Stimulated activated CD4-positive, alpha-beta T cell treated with anti-CD3 and anti-CD28 coated beads, Interleukin-1b, Interleukin-23, amount 100 ng/mL, for 48 hours (primary cell): ENCODE measurements at places on chromosomes 2 and 18.

DNA sequence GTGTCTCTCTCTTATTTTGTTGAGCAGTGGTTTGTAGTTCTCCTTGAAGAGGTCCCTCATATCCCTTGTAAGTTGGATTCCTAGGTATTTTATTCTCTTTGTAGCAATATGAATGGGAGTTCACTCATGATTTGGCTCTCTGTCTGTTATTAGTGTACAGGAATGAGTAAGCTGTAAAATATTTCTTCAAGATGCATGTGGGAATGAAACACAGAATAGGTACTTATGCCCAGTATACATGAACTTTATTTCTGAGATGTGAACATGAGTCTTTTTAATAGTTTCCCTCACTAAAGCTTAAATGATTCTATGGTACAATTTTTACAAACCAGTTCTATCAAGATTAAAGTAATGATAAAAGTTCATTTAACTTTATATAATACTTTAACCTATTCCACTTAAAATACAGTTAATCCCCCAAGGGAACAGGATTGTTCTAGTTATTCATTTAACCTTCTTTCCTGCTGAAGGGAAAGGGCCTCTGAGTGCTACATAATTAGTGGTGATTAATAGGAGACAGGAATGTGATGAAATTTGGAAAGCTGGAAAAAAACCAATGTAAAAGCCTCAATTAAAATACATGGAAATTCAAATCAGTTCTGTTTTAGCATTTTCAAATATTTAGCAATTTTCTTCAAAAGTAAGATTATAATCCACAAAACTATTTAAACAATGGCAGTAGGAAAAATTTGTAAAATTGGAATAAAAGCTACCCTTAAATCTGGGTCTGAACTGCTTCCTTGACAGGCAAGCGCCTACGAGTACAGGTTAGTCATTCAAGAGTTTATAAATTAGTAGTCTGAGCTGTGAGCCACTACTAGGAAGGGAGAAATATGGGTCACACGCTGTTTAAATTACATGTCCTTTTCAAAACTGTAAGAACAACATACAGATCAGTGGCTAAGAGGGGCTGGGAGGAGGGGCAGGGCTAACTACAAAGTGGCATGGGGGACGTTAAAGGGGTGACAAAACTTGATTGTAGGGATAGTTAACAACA, 28.9 kb downstream of the SPIRE1 start:
- DNase-seq, result no peak

DNA sequence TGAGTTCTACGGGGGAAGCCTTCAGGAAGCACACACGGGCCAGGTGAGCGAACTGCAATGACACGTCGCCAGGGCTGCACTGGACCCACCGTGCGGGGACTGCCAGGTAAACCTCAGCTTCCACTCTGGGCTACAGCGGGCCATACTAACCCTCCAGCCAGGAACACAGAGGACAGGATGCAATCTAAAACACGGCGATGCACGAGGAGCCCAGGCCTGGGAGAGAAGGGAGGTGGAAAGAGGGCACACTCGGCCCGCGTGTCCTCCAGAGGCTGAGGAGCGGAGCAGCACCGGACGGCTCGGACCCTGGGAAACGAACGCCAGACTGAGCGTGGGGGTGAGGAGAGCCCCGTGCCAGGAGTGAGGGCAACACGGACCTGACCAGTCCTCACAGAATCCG, 69.3 kb downstream of the HDAC4 start:
- no peak for DNase-seq

GRCh38 chr2:145012806-145013205, 492.9 kb upstream of the ZEB2 start:
- DNase-seq, result no peak

- no peak for DNase-seq
Observed at GRCh38 chr2:230520875-230521155, 104.8 kb downstream of the SP100 start.

DNA sequence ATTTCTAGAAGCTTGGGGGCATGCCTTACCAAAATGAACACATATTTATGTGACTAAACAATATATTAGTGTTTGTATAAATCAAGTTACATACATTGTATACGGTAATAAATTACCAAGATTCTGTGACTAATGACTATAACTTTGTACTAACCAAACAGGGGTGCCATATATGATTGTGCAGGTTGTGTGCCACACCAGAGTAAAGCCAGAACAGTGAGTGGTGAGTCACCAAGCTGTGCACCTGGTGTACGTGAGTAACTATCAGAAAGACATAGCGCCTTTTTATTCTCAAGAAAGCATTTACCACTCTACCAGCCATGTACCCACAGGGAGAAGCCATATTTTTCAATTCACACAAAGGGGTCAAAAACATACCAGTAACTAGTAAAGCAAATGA, 453.2 kb upstream of the PIK3C3 start:
- DNase-seq, result no peak

- peak; percentile 93 for DNase-seq
Observed at GRCh38 chr2:96146153-96146880, 1.1 kb upstream of the DUSP2 start.

- DNase-seq, result peak; percentile 11
Observed at GRCh38 chr2:203534621-203535077, 452 bp downstream of the RAPH1 start.

DNA sequence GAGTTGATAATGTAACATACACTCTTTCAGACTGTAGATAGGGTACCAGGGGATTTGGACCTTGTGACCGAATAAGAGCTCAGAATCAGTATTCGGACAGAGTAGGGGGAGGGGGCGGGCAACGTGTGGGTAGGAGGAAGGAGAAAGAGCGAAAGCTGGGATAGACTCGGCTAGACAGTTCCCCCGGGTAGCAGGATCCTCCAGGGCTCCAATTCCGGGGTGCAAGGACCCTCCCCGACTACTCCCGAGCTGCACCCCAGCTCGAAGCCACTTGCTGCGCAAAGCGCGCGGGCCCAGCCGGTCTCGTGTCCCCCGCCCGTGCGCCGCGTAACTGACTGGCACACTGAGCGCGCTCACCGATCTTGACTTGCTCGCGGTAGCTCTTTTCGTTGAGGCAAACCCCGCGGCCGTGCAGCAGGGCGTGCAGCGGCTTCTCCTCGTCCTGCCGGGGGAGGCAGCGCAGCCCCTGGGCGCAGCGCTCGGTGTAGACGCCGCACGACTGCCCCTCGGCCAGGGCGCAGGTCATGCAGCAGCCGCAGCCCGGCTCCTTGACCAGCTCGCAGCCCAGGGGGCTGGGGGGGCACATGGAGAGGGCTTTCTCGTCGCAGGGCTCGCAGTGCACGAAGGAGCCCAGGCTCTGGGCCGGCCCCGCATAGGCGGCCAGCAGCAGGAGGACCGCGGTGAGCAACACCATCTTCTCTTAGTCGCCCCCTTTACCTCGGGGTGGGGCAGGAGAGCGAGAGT, 1.1 kb downstream of the IGFBP5 start:
- DNase-seq, result peak; percentile 45

GRCh38 chr2:237064203-237065070, 21.3 kb upstream of the COPS8 start:
- DNase-seq, result no peak

GRCh38 chr2:188303363-188304031, 11.8 kb downstream of the GULP1 start:
- no peak for DNase-seq

DNA sequence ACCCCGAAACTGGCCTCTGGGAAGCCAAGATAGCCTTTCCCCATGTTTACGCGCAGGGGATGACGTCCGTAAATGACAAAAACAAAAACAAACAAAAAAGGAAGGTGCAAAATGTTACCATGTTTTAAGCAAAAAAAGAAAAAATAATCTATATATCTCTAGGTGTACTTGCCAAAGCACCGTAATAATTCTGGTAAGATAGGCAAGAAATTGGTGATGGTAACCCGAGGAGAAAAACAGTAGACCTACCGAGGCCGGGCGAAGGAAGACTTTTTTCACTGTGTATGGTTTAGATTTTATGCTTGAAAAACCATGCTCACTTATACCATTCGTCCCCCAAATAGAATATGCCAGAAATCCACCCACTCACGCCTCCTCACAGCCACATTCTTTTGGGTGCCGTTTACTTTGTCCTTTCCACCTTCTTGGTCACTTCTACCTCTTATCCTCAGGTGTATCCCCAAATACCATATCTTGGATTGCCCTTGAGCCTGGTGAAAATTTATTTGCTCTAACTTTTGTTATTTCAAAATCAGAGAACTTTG, 8.0 kb downstream of the GATA6 start:
- no peak for DNase-seq

- no peak for DNase-seq
Observed at GRCh38 chr2:10404324-10405143, 43.6 kb downstream of the ODC1 start.

DNA sequence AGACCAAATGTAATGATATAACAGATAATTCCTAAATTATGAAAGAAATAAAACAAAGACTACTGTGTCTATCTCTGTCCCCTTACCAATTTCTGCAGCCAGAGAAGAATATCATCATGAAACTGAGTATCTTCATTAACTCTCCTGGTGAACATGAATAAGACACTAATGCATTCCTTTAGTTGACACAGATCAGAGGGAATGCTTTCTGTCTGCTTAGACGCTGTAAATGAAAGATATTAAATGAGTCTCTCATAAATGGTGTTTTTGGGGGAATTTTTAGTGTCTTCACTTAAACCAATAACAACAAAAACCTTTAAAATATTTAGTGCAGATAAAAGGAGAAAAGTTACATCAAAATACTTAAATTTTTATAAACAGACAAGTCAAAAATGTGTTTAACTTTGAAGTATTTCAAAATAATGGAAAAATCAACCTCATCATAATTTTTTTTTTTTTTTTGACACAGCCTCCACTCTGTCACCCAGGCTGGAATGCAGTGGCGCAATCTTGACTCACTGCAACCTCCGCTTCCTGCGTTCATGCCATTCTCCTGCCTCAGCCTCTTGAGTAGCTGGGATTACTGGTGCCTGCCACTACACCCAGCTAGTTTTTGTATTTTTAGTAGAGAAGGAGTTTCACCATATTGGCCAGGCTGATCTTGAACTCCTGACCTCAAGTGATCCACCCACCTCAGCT, 16.0 kb downstream of the EPG5 start:
- no peak for DNase-seq
